ENCODE measurements at places on chromosomes 7 and 10.

DNA sequence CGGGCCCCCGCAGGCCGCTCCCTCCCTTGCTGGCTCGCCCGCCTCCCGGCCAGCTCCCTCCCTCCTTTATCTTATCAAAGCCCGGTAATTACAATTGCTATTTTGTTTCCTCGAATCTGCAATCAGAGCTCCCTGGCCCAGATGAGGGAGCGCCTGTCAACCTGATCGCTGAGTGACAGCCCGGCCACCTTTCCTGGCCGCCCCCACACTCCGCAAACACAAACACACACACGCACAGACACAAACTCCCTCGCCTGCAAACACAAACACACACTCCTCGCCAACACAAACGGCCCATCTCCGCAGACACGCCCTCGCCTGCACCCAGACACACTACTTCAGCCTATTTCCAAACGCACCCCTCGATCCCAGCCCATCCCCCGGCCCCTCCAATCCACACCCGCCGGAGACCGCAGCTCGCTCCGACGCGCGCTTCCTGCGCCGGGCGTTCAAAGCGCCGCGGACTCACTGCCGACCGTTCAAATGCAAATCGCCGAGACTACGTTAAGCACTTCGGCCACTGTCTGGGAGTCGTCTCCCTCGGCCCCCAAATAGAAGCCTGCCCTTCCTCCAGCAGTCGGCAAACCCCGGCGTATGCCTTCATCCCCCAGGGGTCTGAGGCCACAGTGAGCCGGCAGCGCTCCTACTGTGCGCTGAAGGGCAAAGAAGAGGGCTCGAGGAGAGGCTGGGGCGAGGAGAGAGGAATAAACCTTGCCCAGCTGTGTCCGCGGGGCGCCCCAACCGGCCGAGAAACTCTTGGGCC is 3.0 kb upstream of the FGF8 start:
- peak; percentile 80 for DNase-seq

DNA sequence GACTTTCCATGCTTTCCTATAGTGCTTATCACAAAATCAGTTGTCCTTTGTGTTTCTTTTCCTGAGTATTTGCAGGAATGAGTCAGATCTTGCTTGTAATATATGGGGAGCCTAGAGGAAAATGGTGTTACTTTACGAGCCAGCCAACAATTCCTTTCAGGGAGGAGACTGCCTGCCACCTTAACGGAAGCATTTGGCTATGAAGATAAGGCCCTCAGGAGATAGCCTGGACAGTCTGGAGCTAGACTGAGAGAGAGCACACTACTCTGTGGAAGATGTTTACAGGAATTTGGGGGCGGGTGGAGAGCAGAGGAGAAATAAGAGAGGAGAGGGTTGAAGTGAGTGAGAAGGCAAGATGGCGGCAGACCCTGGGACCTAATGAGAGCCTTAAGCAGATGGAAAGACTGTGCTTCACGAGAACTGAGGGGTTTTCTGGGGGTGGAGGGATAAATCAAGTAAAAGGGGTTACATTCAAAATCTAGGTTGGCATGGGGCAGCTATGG is 126.3 kb downstream of the SNX10 start:
- DNase-seq = no peak

GRCh38 chr10:78744491-78745090 is 324.2 kb upstream of the ZMIZ1 start:
- no peak for DNase-seq

DNA sequence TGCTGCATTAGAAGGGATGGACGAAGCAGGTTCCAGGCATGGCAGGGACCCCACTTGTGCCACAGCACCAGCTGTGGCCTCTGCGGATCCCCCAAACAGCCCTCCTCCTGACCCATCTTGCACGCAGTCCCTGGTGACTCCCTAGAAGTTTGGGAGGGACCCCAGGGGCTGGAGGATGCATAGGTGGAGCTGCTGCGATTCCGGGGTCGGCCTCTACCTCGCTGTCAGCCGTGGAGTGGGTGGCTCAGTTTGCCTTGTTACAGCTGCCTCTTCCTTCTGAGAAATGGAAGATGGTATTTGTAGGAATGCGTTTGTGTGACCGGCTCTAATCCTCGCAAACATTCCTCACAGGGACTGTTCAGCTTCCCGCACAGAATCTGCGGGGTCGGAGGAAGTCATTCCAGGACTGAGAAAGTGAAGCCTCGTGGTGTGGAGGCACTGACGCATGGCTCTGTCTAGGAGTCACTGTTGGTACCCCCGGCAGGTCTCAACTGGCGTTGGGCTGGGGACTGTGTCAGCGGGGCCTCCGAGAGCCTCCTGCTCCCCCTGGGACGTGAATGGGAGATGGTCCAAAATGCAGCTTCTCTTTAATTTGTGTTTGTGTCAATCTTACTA is 17.5 kb downstream of the PWWP2B start:
- DNase-seq = no peak
